Stimulated activated CD4-positive, alpha-beta T cell treated with anti-CD3 and anti-CD28 coated beads, Interleukin-1b, Interleukin-23, amount 100 ng/mL, for 48 hours (primary cell): ENCODE measurements at places on chromosomes 6 and 20.

GRCh38 chr6:14804001-14804784 is 441.7 kb upstream of the JARID2 start:
- DNase-seq = no peak

GRCh38 chr20:20079102-20079784 is 26.9 kb downstream of the CFAP61 start:
- no peak for DNase-seq

DNA sequence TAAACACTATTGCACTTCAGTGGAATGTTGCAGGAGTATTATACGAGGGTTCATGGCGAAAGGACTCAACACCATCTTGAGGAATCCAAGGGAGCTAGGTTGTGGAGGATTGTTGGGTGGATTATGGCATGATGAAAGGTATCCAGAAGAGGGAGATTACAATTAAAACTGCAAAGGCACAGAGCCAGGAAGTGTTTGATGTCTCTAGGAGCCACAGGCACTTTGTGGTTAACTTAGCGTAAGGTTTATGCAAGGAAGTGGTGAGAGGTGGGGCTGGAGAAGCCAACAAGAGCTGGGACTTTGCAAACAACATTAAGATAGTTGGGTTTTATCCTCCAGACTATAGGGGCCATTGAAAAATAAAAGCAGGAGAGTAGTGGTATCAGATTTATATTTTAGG is 86.6 kb upstream of the TPD52L1 start:
- DNase-seq = no peak

GRCh38 chr20:10626896-10627295 is 46.9 kb downstream of the JAG1 start:
- no peak for DNase-seq

DNA sequence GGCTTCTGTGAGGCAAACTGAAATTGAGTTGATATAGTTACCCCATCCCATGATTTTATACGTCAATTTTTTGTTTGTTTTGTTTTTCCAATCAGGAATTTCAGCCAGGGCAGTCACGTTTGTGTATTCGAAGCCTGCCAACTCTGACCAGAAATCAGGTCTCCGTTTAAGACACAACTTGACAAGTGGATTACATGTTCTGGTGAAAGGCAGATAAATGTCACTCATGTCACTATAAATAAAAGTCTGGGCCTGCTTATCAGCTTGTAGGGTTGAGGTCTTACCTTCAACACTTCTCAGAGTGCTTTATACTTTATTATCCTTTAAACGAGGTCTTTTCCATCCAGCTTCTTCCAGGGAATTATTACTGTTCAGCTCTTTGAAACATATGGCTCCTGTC is 8.4 kb upstream of the XRN2 start:
- no peak for DNase-seq

GRCh38 chr6:87237804-87238203 is 82.4 kb downstream of the ZNF292 start:
- DNase-seq = no peak

DNA sequence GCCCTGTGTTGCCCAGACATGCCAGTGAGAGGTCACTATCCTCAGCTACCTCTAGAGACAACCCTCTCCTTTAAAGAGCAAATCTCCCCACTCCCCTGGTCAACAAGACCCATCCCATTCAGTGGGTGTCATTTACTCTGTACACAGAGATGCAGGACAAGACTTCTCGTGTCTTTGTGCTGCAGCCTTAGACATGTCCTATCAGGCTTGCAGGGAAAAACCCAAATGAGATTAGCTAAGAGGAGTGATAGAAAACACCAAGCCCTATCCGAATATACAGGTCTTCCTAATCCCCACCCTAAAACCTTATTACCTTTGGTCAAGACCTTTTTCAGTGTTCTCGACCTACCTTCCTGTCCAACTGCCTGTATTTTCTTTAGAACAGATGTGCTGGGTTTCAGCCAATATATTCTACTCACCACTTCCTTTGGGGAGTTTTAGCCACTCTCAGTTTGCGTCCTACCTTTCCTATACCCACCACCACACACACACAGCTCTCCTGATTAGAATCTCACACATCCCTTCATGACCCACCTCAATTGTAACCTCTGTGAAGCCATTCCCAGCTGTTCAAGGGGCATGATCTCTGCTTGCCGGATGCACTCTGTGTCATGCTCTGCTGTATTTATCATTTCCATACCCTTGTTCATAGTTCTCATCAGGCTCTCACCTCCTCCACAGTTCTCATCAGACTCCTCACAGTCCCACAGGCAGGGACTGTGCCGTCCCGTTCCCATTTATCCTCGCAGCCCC is 39.7 kb downstream of the TRAM2 start:
- DNase-seq = no peak

DNA sequence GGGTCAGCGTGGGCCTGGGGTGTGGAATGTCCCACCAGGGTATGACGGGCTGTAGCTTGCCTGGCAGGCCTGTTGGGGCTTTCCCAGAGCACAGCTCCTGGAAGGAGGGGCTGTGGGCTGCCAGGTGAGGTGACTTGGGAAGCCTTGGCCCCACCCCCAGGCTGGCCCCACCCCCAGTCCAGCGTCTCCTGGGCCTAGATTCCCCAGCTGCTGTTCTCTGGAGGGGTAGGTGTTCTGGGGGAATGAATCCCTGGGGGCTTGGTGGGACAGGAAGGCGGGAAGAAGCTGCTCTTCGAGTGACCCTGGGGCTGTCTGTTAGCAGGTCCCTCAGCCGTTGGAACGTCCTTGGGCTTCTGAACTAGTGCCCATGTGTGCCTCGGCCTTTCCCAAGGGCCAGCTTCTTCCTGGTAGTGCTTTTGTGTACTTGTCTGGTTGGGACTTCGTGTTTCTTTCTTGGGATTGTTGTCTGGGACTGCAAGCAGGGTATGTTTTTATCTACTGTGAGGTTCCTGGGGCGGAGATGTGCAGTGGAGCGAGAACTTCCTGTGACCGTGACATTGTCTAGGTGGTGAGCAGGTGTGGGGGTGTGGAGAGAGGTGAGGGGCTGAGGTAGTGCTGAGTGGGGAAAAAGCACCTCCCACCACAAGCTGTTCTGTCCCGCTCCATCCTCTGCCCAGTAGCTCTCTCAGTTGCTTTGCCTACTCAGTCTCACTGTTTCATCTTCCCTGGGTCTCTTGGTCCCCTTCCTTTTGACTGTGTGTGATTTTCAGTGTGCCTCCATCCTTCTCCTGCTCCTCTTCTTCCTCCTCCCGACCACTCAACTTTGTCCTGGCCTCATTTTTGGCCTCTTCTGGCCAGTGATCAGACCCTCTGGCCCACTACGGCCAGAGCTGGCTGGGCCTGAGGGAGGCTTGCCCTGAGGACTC is 1.3 kb upstream of the DDR1 start:
- no peak for DNase-seq

DNA sequence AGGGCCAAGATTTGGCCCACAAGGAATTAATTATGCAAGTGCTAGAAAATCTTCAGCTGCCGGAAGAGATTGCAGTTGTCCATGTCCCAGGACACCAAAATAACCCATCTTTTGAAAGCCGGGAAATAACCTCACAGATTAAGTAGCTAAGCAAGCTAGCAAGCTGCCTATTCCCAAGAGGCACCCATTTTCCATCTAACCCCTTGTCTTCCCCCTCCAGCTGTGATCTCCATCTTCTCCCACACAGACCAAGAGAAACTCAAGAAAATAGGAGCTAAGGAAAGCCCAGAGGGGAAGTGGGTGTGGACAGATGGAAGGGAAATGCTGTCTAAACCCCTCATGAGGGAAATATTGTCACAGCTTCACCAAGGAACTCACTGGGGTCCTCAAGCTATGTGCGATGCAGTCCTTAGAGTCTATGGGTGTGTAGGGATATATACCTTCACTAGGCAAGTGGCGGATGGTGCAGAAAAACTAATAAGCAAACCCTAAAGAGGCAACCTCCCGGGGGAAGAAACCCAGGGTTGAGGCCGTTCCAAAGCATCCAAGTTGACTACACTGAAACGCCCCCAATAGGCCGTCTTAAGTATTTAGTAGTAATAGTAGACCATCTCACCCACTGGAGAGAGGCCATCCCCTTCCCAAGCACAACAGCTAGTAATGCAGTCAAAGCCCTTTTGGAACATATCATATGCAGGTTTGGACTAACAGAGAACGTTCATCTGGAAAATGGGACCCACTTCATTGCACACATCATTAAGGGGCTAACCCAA is 64.3 kb upstream of the PRSS16 start:
- DNase-seq = no peak

GRCh38 chr6:8079126-8079525 is 14.9 kb upstream of the BLOC1S5 start:
- DNase-seq = no peak

- no peak for DNase-seq
Observed at GRCh38 chr6:19803331-19804204, 33.6 kb upstream of the ID4 start.

DNA sequence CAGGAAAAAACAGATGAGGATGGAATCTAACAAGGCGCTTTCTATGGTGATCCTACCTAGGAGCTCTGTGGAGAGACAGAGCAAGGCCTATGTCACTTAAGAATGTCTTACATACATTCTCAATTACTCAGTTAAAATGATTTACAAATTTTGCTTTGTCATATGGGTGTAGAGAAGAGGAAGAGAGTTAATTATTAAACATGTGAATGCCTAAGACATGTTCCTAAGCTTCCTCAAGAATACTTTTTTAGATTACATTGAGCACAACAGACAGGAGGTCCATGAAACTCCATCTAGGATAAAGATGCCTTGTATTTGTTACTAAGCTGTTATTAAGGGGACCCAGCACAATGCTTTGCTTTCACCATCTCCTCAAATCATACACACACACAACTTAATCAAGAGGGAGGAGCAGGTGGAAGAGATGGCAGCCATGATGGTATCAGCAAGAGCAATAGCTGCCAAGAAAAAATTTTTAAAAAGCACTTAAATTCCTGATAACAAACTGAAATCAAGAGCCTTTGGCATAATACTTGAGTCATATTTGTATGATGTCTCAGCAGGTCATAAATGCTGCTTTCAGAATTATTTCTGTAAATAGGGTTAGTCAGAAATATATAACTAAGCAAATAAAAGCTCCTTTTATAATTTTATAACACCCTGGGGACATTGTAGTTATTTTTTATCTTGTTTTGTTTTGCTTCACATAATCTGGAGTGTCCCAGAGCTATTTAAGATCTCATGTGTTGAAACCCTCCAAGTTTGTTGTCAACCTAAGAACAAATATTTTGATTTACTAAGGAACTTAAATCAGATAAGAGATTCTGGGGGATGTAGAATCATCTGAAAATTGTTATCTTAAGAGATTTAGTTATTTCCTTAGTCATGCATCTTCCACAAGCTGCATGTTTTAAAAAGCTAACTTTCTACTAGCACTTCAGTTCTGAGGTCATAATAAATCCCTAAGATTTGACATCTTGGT is 70.0 kb upstream of the CD2AP start:
- no peak for DNase-seq

DNA sequence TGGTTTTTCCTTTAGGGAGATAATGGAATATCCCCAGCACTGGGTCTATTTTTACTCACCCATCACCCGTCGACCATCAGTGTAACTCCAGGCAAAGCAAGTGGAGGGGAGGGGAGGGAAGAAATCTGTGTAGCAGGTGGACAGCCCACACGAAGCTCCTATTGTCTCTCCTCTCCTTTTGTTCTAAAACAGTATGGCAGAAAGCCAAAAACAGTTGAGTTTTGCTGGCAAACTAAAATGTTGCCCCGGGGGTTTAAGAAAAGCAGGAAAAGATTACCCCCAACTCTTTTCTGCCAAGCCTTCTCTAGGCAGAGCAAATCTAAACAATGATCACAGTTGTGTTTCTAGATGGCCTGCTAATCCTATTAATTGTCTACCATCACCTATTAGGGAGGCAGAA is 89.7 kb downstream of the PREP start:
- no peak for DNase-seq

DNA sequence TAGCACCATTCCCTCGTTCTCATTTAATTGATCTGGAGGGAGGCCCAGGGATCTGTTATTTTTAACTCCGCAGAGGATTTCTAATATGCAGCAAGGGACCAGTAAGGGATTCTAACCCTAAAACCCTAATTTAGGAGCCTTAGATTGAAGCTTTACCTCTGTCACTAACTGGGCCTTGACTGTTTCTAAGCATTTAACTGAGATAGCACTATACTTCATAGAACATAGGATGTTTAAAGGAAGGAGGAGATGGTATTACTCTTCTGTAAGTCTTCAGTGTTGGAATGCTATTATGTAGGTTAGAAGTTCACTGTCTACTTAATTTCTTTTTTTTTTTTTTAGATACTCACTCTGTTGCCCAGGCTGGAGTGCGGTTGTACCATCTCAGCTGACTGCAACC is 242.5 kb downstream of the ZFAND3 start:
- no peak for DNase-seq

DNA sequence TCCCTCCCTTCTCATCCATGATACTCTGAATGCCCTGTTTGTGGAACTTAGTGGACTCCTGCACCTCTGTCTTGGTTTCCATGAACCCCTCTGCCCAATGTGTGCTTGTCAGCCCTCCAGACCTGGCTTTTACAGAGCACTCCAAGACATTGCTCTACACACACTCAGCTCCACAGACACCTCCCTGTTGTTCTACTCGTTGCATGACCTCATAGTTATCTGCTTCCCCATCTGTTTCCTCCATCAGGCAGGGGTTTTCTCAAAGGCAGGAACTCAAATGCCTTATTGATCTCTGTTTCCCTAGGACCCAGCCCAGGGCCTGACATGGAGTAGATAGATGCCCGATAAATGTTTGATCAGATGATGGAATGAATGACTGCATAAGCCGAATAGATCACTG is 13.3 kb downstream of the PLCG1 start:
- DNase-seq = no peak

DNA sequence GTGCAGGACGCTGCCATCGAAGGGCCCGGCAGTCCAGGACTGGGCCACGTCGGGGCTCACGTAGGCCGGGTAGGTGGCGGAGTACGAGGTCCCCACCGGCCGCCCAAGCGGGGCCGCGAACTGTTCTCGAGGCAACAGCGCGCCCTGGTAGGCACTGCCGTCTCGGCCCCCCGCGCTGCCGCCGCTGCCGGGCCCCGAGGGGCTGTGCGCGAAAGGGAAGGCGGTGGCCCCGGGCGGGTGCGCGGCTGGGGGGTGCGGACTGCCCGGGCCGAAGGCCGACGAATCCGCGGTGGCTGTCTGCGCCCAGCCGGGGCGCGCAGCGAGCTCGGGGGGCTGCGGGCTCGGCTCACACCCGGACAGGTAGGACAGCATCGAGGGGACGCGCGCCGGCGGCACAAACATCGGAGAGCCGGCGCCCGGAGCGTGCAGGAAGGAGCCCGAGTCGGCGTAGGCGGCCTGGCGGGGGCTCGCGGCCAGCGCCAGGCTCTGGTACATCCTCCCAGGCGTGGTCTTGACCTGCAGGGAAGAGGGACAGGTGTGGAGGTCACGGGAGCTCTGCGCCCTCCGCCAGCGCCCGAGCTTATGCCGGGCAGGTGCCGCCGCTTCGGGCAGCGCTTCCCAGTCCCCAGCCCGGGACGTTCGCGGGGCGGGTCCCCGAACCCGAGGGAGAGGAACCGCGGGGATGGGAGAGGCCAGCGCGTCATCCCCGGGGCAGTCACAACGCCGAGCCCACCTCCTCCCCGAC is 596 bp downstream of the GATA5 start:
- no peak for DNase-seq

- no peak for DNase-seq
Observed at GRCh38 chr6:114343782-114344144, 940 bp upstream of the HS3ST5 start.

GRCh38 chr20:38377039-38377685 is 30.9 kb downstream of the LBP start:
- DNase-seq = no peak

- DNase-seq = no peak
Observed at GRCh38 chr6:147223736-147224135, 19.5 kb downstream of the STXBP5 start.

- no peak for DNase-seq
Observed at GRCh38 chr6:43970068-43970912, 157.0 kb downstream of the MRPL14 start.

GRCh38 chr6:50826037-50826761 is 7.5 kb downstream of the TFAP2B start:
- DNase-seq = no peak

GRCh38 chr6:168835991-168836390 is 395.0 kb downstream of the SMOC2 start:
- no peak for DNase-seq
